ENCODE measurements at places on chromosomes 2 and 18.

DNA sequence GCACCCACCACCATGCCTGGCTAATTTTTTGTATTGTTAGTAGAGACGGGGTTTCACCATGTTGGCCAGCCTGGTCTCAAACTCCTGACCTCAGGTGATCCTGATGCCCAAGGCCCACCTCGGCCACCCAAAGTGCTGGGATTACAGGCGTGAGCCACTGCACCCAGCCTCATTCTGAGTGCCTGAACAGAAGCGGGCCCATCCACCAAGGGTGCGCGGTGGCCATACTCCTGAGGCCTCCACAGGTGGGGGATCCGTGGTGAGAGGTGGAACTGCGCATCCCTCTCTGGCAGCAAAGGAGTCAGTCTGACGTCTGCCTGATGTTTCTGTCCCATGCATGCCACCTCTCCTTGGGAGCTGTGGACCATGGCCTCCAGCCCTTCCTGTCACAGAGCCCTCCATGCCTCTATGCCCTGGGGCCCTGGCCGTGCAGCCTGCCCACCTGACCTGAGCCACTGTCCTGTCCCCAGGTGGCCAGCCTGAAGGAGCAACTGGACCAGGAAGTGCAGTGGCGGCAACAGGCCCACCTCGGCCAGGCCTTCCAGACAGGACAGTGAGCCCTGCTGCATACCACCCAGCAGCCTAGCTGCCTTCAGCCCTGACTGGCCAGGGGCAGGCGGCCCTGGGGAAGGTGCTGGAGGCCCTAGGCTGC is 7.6 kb upstream of the SNED1 start:
- no peak for DNase-seq

GRCh38 chr2:113124181-113124961 is 3.0 kb upstream of the IL1RN start:
- DNase-seq: peak; percentile 24

DNA sequence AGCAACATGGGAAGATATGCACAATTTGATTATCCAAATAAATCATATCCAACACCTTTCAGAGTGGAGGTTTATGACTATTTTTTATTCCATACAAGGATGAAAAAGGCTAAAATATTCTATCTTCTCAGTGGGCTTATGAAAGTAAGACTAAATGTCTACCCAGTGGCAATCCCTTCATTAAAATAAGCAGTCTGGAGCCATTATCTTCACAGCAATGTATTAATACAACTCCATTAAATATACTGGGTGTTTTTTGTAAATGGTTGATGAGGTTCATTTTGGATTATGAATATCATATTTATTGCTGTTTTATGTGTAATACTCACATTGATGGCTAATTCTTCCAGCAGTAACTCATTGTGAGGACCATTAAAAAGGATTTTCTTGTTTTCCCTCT is 352.7 kb upstream of the SOX11 start:
- no peak for DNase-seq

DNA sequence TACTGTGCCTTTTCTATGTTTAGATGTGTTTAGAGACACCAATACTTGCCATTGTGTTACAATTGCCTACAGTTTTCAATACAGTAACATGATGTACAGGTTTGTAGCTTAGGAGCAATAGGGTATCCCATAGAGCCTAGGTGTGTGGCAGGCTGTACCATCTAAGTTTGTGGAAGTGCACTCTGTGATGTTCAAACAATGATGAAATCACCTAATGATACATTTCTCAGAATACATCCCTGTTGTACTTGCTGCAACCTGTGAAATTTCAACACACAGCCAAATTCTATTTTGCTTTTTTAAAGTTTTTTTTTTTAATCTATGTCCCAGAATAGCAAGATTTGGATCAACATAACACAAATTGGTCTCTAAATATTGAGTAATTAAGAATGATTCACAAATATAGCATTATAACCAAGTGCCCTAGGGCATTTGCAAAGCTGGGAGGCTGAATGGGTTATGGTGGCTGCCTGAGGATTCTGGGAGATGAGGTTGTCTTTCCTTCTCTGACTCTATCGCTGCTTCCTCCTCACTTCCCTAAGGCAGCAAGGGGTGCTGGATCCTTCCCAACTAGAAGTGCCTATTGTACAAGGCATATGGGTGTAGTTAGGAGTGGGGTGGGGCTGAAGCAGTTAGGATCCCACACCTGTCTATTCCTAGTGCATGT is 78.3 kb downstream of the SKA1 start:
- DNase-seq: no peak

DNA sequence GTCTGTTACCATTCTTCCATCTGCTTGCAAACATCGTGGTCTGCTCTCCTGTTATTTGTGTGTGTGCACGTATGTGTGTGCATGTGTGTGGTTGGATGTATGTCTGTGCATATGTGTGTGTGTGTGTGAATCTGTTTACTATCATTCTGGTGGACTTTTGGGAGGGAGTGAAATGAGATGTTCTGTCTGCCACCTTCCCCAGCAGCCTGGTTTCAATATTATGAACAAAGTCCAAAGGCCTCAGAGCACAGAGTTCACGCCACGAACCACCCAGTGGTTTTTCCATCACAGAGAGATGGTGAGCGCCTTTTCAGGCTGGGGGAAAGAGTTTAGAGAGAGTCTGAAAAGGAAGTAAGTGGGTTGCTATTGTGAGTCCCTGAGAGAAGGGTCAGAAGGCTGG is 67.1 kb upstream of the YWHAQ start:
- peak; percentile 29 for DNase-seq

DNA sequence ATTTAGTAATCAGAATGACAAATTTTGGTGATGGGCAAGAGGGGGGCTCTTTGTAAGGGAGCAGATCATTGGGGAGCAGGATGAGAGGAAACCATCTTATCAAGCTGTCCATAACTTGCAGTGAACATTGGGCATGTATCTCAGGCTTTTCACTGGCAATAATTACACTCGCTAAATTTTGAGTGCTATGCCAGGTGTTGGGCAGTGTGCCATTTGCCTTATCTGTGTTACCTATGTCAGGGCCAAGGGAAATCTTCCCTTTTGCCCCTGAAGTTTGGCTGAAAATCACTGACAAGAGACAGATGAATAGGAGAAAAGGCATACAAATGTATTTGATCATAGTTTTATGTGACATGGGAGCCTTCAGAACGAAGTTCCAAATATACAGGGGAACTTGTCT is 39.0 kb downstream of the NOSTRIN start:
- no peak for DNase-seq

GRCh38 chr2:179842498-179843153 is 18.8 kb downstream of the ZNF385B start:
- DNase-seq: peak; percentile 6

- no peak for DNase-seq
Measured at GRCh38 chr2:96993367-96993766, 7.0 kb upstream of the FAM178B start.

- DNase-seq: no peak
Measured at GRCh38 chr2:225737556-225737955, 338.0 kb downstream of the NYAP2 start.

- DNase-seq: no peak
Measured at GRCh38 chr18:46704189-46704588, 47.2 kb upstream of the LOXHD1 start.

DNA sequence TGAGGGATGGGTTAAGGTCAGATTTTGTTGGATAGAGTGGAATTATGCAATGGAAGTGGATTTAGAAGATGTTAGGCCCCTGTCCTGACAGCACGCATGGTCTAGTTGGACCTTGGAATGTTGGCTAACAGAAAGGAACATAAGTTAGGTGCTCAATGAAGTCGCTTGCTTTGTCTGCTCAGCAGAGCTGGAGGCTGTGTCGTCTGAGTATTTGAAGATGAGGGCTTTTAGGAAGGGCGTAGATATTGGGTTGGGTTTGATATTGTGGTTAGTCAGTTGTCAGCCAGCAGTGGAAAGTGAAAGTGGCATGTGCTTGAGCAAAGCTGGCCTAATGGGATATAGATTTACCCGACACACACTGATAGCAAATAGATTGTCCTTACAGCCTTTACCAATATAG is 239.3 kb downstream of the PRKCE start:
- DNase-seq: no peak

DNA sequence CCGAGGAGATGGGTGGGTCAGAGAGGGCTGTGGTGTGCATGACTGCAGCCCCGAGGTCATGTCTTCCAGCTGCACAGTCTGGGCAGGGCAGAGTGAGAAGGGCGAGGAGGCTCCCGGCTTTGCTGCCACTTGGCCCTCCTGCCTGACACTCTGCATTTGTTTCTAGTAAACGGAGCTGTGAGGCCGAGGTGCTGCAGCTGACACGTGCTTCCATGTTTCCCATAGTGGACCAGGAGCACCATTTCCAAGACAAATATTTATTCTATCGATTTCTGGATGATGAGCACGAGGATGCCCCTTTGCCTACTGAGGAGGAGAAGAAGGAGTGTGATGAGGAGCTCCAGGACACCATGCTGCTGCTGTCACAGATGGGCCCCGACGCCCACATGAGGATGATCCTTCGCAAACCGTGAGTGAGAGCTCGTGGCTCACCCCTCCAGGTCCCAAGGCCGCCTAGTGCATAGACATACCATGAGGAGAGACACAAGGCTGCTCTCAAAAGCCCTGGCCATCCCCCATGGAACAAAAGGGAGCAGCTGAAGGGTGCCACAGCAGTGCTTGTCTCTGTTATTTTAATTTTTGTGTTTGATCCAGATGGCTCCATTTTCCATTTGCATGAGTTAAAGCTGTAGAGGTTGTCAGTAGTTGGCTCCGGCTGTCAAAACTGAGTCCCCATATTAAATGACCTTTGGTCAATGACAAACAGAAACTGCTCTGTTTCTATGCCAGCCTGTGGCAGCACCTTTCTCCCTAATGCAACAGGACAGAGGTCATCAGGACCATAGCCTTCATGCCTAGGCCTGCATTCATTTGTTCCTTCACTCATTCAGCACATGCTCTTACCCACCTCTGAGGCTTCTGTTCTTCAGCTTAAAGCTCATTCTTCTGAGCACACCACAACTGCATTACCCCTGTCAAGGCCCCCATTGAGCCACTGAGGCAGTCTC is 108.3 kb upstream of the MAP3K20 start:
- DNase-seq: no peak

DNA sequence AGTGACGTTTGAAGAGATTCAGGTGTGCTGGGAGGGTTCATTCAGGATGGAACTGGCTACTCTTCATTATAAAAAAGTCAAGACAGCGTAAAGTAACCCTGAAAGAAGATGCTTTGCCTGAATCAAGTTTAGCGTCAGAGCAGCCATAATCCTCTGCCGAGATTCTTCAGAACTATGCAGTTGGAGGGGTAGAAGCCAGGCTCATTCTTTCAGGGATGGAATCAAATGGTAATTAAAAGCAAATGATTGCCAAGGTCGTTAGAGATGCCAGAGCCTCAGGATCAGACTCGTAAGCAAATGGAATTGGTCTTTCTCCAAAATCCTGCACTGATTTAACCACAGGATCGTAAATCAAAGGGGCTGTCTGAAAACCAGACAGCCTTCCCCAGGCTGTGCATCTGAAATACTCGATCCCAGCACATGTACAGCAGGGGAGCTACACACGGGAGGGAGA is 21.9 kb downstream of the APCDD1 start:
- no peak for DNase-seq

- DNase-seq: no peak
Measured at GRCh38 chr2:28951910-28952835, 28.9 kb upstream of the TOGARAM2 start.

GRCh38 chr2:156340377-156340776 is 7.9 kb upstream of the NR4A2 start:
- DNase-seq: no peak

- DNase-seq: no peak
Measured at GRCh38 chr2:160223560-160223959, 23.5 kb upstream of the ITGB6 start.

- no peak for DNase-seq
Measured at GRCh38 chr2:205937211-205937610, 148.8 kb downstream of the INO80D start.

DNA sequence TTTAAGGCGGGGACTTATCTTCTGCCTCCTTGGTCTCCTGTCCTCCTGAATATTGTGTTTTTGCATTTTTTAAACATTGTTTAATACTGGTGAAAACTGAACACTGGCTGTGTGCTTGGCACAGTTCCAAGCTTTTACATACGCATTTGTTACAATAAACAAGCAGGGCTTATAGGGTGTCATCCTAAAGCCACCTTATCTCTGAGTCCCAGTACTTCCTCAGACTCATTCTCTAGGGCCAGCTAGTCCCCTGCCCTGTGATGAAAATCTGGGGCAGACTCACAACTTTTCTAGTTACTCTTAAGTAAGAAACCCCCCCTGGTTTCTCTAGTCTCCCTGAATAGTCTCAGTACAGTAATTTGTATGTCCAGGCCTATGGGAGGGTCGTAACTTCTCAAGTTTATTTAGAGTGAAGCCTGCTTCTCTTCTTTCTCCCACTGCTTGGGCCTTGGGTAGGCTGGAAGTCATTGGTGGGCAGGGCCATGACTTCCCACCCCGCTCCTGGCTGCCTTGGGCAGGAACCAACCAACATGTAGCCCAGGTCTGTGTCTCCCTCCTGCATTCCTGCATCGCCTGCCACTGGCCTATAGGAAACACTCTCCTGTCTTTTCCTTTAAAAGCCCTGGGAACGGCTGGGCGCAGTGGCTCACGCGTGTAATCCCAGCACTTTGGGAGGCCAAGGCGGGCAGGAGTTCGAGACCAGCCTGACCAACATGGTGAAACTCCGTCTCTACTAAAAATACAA is 7.7 kb upstream of the KCNE4 start:
- no peak for DNase-seq

DNA sequence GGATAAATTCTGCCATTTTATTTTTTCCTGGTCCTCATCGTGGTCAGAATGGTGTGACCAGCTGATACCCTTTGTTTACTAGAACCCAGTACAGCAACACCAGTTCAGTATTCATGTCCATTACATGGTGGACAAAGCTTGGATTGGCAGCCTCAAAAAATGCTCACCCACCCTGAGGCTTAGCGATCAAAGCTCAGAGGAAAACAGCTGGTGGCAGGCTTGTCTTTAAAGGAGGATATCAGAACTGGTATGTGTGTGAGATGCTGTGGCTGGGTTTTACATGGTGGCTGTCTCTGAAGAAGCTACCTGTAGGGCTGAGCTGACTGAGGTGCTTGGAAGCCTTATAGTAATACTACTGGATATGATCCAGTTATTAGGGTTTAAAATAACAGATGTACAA is 471.1 kb upstream of the MEX3C start:
- no peak for DNase-seq

DNA sequence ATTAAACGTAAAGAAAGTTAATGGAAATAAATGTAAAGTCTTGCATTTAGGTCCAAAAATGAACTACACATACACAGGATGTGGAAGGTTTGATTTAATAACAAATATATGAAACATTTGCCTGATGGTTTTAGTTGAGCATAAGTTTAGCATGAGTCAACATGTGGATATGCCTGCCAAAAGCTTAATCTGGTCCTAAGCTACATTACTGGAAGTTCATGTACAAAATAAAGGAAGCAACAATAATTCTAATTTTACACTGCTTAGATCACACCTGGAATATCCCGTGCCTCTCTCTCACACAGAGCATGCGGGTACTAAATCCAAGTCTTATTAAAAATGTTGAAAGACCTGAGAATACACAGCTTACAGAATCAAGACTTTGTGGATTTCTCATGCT is 276.5 kb upstream of the NRP2 start:
- DNase-seq: no peak

GRCh38 chr2:108917526-108917925 is 71.5 kb downstream of the EDAR start:
- DNase-seq: no peak

GRCh38 chr2:28488858-28489575 is 6.8 kb upstream of the PLB1 start:
- no peak for DNase-seq

- DNase-seq: no peak
Measured at GRCh38 chr2:160389875-160390274, 103.7 kb downstream of the RBMS1 start.

- no peak for DNase-seq
Measured at GRCh38 chr18:39730606-39731005, 2165.0 kb upstream of the CELF4 start.

GRCh38 chr18:8402237-8402636 is 207.0 kb upstream of the RAB12 start:
- no peak for DNase-seq

All from stimulated activated naive CD8-positive, alpha-beta T cell treated with anti-CD3 and anti-CD28 coated beads, Interleukin-15, Interleukin-2, amounts not matched to agents 100 U/mL and 50 U/mL, for 24 hours (primary cell).